ENCODE measurements at places on chromosomes 13 and 19. TPM values are rescaled to one million over a fixed set of nuclear protein-coding genes. Genes with fewer than 3 reads are reported as not detected.

- H3K27ac ChIP-seq, result peak overlapping the region; percentile 87
- no peak for DNase-seq
- H3K27me3 ChIP-seq, result no peaks in the 10 kb centered on the region
- H3K36me3 ChIP-seq, result no peaks in the 10 kb centered on the region
Observed at GRCh38 chr13:30388406-30389283, 33.6 kb upstream of the UBE2L5 start.

DNA sequence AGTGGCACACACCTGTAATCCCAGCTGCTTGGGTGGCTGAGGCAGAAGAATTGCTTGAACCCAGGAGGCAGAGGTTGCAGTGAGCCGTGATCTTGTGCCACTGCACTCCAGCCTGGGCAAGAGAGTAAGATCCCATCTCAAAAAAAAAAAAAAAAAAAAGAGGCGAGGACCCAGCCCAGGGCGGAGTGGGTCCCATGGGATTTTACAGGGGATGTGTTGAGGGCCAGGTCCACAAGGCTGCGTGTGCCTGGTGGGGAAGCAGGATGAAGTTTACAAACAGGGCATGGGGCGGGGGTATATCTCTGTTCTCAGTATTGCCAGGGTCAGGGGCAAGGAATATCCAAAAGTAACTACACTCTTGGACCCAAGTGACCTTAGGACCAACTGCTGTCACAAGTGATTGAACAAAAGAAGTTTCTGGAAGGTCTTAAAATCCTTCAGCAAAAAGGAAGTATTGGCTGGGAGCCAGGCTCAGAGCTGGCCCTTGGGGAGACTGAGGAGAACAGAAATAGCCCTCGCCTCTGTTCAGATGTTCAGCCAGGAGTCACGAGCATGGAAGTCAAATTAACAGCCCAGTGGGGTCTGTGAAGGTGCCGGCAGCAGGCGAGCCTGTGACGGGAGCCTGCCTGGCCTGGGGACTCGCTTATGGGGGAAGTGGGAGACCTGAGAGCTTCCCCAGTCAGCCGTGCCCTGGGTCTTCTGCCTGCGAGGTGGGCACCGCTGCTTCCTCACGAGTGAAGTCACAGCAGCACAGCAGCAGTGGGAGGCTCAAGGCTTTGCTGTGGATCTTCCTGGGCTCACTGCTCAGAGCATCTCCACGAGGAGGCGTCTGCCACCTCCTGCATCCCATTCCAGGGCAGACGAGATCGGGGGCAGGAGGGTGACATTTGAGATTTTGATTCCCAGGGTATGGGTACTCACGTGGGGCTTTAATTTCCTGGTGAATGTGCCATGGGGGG, 6.4 kb downstream of the MYO9B start:
- DNase-seq, result no peak
- peaks cover 10% of the 10 kb centered on the region for H3K36me3 ChIP-seq
- no peak overlapping the region for H3K4me3 ChIP-seq
- no peaks in the 10 kb centered on the region for H3K27me3 ChIP-seq
- peaks cover 36% of the 10 kb centered on the region for H3K4me1 ChIP-seq

DNA sequence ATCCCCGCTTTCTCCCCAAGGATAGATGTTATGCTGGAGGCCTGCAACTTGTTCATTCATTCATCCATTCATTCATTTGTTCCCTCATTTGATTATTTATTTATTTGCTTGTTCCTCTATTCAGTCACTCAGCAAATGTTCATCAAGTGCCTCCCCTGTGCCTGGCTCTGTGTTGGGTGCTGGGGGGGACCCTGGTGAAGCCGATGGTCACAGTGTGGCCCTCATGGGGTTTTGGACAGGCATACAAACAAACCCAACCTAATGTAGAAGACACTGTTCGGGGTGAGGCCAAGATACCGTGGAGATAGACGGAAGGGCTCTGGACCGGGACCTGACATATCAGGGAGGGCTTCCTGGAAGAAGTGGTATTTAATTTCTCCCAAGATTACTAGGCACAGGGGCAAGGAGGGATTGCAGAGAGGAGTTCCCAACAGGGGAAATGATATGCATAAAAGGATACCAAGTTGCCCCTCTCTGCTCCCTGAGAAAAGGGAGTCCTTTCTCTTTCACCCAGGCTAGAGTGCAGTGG, 58.1 kb downstream of the ZNF536 start:
- no peak for DNase-seq
- no peaks in the 10 kb centered on the region for H3K36me3 ChIP-seq
- H3K4me3 ChIP-seq, result no peak overlapping the region
- no peaks in the 10 kb centered on the region for H3K4me1 ChIP-seq

DNA sequence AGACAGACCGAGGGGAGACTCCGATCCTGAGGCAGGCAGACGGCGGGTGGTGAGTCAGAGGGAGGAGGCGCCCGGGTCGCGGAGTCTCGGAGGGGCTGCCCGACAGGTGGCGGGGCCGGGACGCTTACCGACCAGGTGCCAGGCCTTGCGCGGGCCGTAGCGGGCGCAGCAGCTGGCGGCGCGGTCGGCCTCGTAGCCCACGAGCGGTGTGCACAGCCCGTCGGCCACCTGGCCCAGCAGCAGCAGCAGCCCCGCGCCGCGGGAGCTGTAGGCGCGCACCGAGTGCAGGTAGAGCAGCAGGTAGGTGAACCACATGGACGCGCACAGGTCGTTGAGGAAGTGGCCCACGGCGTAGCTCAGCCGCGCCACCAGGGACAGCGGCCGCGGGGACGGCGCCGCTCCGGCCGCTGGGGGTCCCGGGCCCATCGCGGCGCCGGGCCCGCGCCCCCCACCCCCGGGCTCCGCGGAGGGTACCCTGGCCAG, 367 bp downstream of the MFSD12 start:
- H3K36me3 ChIP-seq, result no peaks in the 10 kb centered on the region
- no peaks in the 10 kb centered on the region for H3K27me3 ChIP-seq
- H3K4me3 ChIP-seq, result peak overlapping the region; percentile 92
- no peak for DNase-seq
- H3K27ac ChIP-seq, result peak overlapping the region; percentile 88

DNA sequence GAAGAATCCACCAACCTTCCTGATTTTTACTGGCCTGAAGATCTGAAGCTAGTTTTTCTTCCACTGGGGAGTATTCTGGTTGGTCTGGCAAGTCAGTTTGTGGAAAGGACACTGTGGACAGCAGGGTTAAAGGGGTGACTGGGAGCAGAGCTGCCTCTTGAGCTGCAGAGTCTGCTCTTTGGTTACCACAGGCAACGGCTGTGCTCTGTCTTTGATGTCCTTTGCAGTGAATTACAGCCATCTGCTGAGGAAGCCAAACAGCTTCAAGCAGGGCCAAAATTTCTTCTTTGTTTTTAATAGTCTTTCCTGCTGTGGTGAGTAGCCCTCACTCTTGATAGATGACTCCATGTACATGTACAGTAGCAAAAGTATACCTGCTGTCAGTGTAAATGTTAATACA, 75.7 kb downstream of the ZNF100 start:
- H3K4me1 ChIP-seq, result no peaks in the 10 kb centered on the region
- H3K27me3 ChIP-seq, result no peaks in the 10 kb centered on the region
- no peak for DNase-seq
- H3K27ac ChIP-seq, result no peak overlapping the region
- no peak overlapping the region for H3K4me3 ChIP-seq

DNA sequence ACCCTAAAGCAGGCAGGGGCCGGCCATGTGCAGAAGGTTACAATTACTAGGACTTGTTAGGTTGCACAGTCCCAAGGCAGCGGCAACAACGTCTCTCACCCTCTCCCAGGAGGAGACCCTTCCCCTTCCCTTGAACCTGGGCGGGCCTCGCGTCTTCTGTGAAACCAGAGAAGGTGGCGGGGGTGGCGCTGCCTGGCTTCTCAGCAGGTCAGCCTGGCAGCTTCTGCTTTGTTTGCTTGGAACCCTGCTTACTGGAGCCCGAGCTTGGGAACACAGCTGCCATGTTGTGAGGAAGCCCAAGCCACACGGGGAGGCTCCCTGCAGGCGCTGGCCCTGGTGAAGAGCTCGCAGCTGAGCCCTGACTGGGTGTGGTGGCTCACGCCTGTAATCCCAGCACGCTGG, 15.5 kb downstream of the MKNK2 start:
- no peak overlapping the region for H3K27ac ChIP-seq
- H3K27me3 ChIP-seq, result no peaks in the 10 kb centered on the region
- peaks cover 29% of the 10 kb centered on the region for H3K36me3 ChIP-seq

- H3K4me1 ChIP-seq, result peaks cover 22% of the 10 kb centered on the region
- H3K4me3 ChIP-seq, result no peak overlapping the region
- H3K27ac ChIP-seq, result no peak overlapping the region
- DNase-seq, result no peak
Observed at GRCh38 chr19:41431426-41432386, 4.5 kb upstream of the B3GNT8 start.

DNA sequence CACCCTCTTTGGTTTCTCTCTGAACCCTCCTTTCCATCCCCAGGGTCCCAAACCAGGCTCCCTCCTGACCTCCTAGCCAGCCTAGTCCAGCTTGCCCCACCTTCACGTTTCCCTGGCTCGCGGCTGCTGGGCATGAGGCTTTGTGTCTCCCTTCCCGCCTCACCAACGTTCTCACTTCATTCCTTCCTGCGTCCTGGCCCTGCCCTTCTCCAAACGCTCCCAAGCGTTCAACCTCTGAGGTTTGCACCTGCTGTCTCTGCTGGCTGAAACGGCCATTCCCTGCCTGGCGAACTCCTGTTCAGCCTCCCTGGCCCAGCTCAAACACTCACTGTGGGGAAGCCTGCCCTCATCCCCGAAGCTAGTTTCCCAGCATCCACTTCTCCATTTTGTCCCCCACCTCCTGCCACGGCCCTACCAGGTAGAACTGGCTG, 12.4 kb downstream of the EPS8L1 start:
- H3K27me3 ChIP-seq, result peaks cover 30% of the 10 kb centered on the region
- DNase-seq, result no peak
- no peak overlapping the region for H3K27ac ChIP-seq

- H3K4me3 ChIP-seq, result no peak overlapping the region
- H3K4me1 ChIP-seq, result no peaks in the 10 kb centered on the region
- H3K27ac ChIP-seq, result no peak overlapping the region
- H3K36me3 ChIP-seq, result no peaks in the 10 kb centered on the region
Observed at GRCh38 chr13:76349700-76350099, 536.5 kb downstream of the KCTD12 start.

GRCh38 chr19:27744926-27745768, 1467.8 kb downstream of the UQCRFS1 start:
- peak; percentile 37 for DNase-seq
- H3K36me3 ChIP-seq, result peaks cover 3% of the 10 kb centered on the region
- H3K4me1 ChIP-seq, result no peaks in the 10 kb centered on the region
- H3K27me3 ChIP-seq, result no peaks in the 10 kb centered on the region
- no peak overlapping the region for H3K27ac ChIP-seq

GRCh38 chr19:42095814-42096230, 19.9 kb downstream of the ZNF574 start:
- no peak for DNase-seq
- no peak overlapping the region for H3K4me3 ChIP-seq
- H3K27me3 ChIP-seq, result peaks cover 6% of the 10 kb centered on the region
- no peaks in the 10 kb centered on the region for H3K36me3 ChIP-seq
- no peak overlapping the region for H3K27ac ChIP-seq

DNA sequence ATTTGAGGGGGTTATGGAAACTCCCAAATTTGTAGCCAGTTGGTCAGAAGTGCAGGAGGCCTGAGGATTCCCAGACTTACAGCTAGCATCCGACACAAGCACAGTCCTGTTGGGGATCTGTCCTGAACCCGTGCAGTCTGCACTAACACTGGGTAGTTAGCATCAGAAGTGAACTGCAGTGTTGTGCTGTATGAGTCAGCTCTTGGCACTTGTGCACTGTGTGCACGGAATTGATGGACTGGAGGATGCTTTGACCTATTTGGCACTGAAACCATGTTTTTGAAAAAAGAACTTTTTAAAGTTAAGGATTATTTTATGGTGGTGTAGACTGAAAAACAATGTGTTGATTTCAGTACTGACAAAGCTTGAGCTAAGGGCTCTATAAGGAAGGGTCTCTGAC, 279.0 kb downstream of the NHLRC3 start:
- H3K4me3 ChIP-seq, result no peak overlapping the region
- no peaks in the 10 kb centered on the region for H3K27me3 ChIP-seq
- H3K4me1 ChIP-seq, result peaks cover 14% of the 10 kb centered on the region
- no peaks in the 10 kb centered on the region for H3K36me3 ChIP-seq
- no peak overlapping the region for H3K27ac ChIP-seq

DNA sequence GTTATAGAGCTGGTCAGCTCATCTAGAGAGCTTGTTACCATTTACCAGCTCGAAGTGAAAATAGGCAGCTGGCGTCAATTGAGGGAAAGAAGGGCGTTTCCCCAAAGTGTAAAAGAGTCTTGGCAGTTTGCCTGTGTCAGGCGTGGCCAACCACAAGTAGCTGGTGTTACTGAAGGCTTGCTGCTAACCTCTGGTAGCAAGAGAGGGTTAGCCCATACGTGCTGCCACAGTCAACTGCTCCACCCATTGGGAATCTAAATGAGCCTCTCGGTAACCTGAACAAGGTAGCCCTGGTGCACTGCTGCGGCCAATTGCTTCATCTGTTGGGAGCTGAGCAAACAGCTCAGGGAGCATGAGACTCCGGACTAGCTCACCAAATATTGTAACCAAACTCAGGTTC, 314.9 kb upstream of the SLITRK5 start:
- H3K27me3 ChIP-seq, result no peaks in the 10 kb centered on the region
- H3K27ac ChIP-seq, result no peak overlapping the region
- no peaks in the 10 kb centered on the region for H3K4me1 ChIP-seq

- H3K27ac ChIP-seq, result peak overlapping the region; percentile 54
- H3K4me1 ChIP-seq, result peaks cover 92% of the 10 kb centered on the region
- no peak overlapping the region for H3K4me3 ChIP-seq
- DNase-seq, result no peak
Observed at GRCh38 chr19:15297416-15298224, 34.7 kb downstream of the BRD4 start.

DNA sequence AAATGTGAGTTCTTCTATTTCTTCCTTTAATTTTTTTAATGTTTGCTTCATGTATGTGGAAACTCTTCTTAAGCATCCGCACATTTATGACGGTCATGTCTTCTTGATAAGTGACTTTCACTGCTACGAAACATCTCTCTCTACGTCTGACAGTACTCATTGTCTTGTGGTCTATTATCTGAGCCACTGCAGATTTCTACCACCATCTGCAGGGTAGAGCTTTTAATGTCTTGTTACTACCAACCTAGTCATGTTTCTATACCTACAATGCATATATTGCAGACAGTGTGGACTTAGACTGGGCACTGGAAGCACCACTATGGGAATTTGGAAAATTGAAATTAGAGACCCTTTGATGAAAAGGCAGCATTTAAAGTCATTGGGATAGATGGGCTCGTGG, 75.4 kb upstream of the ARHGEF7 start:
- H3K4me3 ChIP-seq, result no peak overlapping the region
- no peak overlapping the region for H3K27ac ChIP-seq
- no peak for DNase-seq
- H3K27me3 ChIP-seq, result peaks cover 9% of the 10 kb centered on the region

The GRIK5 gene
- total RNA-seq, result 0.68 TPM

The LSR gene
- total RNA-seq, result 105 TPM

The C19orf85 gene
- total RNA-seq, result not detected

The ZNF763 gene
- total RNA-seq, result 5.6 TPM
